Stimulated activated CD4-positive, alpha-beta T cell treated with anti-CD3 and anti-CD28 coated beads, Interleukin-12 subunit alpha, Interleukin-12 subunit beta, amount 100 ng/mL, for 24 hours (primary cell): ENCODE measurements at places on chromosomes 4 and X.

DNA sequence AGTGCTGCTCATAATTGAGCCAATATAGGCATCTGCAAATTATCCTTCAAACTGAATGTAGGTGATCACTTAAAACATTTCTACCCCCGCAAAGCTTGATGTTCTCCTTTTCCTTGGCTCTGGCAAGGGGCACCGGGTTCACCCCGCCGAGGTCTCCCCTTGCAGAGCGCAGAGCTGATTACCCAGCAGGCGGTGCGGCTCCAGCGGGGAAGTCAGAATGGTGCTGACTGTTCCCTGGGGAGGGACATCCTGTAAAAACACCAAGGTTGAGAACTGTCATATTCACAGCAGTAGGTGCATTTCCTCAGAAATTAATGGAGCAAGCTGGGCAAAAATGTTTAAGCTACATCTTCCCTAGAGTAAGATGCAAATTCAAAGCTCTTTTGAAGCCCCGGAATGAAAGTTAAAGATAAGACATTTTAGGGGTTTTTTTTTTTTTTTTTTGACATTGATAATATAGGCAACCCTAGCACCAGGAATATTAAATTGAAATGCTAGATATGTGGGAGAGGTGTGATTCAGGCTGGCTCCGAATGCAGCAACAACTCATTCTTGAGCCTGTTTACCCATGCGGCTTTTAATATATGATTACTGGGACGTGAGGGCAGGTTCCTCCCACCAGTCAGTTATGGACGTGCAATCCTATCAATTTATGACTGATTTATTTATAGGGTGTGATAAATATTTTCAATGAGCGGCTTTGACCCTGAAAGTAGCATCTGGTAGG is 767.3 kb upstream of the TENM3 start:
- no peak for DNase-seq

GRCh38 chr4:26108054-26108453 is 194.0 kb downstream of the SMIM20 start:
- DNase-seq, result no peak

DNA sequence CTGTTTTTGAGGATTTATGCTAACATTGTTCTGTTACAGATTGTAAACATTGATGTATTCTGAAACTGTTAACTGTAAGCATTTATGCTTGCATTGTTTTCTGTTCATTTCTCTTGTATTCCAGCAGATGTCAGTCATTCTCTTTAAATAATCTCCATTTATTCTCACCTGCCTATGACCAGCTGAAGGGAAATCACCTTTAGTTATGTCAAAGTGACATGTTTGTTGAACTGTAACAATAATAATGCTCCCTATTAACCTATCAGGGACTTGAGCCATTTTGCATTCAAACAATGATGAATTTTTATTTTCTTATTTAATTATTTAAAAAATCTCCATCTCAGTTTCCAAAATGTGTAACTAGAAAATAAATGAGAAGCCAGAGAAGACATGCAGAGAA is 58.0 kb downstream of the SPCS3 start:
- DNase-seq, result no peak

GRCh38 chr4:8157944-8158709 is 486 bp downstream of the ABLIM2 start:
- no peak for DNase-seq

- no peak for DNase-seq
Measured at GRCh38 chrX:13009273-13009672, 34.4 kb downstream of the TMSB4X start.

- DNase-seq, result no peak
Measured at GRCh38 chrX:142156567-142156966, 48.5 kb downstream of the MAGEC2 start.

- no peak for DNase-seq
Measured at GRCh38 chr4:68346461-68346860, 3.4 kb downstream of the YTHDC1 start.
